ENCODE measurements at places on chromosomes 16 and 17.

- DNase-seq, result no peak
These were observed 8.0 kb downstream of the FLYWCH1 start for GRCh38 chr16:2919511-2920255.

DNA sequence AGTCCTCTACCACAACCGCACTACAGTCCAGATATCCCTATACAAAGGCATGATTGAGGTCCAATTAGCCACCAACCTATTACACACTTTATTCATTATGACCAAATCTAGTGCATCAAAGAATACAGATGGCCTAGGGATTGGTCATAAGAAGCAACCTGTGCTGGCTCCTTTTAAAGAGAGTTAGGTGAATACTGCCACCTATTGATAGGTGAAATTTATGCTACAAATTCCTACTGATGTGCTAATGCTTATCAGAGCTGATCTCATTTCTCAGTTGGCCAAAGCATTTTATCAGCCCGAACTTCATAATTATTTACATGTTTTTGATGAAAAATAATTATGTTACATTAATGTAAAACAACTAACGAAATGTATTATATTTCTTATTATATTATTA lies 166.3 kb downstream of the ANKFN1 start:
- DNase-seq, result peak; percentile 9

DNA sequence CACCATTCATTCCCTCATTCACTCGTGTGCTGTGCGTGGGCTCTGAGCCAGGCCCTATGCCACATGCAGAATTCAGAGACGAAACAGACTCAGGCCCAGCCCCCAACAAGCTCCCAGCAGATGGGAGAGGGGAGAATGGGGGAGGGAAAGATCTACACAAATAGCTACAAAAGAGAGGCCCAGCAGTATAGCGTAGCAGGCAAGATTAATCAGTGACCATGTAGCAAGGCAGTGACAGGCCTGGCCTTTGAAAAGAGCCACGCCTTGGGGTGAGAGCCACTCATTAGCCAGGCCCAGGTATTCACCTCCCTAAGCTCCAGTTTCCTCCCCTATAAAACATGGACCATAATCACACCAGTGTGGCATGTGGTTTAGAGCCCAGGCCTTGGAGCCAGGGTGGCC lies 16.4 kb upstream of the KRT19 start:
- no peak for DNase-seq

GRCh38 chr17:67390646-67391361 lies 13.7 kb downstream of the PITPNC1 start:
- no peak for DNase-seq

GRCh38 chr17:8126491-8127066 lies 2.7 kb upstream of the HES7 start:
- DNase-seq, result no peak

DNA sequence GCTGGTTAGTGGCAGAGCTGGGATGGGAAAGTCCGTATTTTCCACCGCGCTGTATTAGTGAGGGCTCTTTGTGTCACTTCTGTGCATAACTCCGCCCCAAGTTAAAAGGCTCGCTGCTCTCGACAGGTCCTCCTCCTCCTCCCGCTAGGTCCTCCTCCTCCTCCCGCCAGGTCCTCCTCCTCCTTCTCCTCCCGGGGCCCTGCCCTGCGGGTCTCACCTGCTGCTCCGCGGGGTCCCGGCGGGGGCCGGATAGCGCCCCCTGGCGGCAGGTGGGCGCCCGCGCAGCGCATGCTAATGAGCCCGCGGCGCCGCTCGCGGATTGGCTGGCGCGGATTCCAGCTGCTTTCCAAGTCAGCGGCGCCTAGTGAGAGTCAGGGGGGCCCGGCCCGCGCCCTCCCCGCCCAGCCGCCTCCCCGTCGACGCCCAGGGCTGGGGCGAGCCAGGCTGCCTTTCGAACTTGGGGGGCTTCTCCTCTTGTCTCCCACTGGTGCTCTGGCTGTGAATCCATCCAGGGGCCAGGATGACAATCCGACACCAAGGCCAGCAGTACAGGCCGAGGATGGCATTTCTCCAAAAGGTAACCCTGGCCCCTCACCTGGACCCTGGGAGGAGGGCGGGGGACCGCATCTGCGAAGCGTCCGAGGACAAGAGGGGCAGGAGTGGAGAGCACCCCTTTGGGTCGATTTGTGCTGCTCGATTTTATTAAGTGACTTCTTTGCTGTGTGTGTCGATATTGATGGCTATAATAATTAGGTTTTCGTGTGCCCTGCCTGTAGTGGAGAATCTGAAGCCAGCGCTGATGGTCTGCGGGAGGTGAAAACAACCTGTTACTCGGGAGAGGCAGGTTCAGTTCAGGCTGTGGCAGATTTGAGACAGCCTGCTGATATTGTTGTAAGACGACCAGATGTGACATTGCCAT lies at the start of gene RGS9:
Gene RGS9 (plus strand): TSS at position 350 of the 919 bp plus-strand sequence. CDS start 171 bp downstream, at position 521.
- peak; percentile 56 for DNase-seq

DNA sequence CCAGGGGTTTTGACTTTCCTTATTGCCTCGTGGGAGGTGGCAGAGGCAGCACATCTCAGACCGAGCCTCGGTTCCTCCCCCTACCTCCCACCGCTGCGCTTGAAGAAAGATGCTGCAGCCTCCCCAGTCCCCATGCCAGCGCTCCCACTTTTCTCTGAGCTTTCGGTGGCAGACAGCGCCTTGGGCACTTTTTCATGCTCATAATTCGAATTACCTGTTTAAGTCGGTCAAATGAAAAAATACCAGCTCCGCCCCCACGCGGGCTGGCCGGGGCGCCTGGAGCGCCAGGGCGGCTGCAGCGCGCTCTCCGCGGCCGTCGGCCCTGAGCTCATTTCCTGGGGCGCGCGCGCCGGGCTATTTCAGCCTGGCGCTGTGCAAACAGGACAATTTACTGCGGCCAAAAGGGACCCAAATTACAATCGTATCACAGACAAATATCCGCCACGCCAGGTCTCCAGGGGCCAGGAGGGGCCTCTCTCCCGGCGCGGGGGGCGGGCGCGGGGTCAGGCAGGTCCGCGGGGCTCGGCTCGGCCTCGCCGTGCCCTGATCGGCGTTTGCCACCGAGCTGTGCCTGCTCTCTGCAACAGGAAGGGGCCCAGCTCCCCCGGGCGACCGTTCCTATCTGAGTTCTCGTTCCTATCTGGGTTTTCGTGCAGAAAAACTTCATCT lies 45.0 kb downstream of the SOST start:
- no peak for DNase-seq

DNA sequence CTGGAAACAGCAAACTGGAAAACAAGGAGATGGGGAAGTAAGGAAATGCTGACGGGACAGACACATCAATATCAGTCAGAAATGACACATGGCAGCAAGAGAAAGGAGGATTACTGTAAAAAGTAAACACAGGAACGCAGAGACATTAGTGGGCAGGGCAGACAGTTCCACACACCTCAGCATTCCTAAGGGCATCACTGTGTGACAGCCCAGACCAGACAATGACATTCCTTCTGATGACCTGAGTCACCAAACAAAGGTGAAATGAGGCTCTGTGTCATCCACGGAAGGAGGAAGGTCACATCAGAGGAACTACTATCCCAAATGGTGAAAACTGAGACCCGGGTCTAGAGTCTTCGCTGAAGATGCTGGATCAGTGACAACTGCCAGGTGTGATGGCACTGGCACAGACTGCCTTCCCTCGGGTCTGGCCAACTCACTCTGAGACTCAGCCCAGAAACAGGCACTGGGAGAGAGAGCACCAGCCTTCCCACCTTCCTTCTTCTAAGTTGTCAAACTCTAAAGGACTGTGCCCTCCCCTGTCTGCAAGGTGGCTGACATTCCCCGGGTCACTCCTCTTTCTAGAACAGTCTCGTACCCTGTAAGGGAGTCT lies 36.7 kb downstream of the TK2 start:
- no peak for DNase-seq

DNA sequence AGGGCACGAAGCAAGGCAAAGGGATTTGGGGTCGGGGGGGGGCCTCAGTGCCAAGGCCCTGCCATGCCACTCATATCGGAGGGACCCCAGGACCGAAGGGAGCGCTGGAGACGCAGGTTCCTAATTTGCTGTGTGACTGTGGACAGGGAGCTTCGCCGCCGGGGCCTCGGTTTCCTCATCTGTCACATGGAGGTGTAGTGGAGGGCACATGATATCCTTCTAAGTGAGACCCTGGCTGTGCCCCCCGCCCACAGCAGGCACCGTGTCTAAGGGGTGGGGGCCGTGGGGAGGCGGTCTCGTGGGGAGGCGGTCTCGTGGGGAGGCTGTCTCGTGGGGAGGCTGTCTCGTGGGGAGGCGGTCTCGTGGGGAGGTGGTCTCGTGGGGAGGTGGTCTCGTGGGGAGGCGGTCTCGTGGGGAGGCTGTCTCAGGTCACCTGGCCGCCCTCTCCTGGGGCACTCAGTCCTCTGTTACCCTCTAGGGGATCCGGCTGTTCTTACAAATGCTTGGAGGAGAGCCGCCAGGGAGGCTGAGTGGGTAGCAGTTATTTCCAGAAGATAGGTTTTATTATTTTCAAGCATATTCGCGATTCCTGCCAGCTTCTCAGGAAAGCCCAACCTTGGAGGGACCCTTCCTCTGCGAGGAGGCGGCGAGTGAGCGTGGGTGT lies 205.0 kb downstream of the NTN1 start:
- no peak for DNase-seq

DNA sequence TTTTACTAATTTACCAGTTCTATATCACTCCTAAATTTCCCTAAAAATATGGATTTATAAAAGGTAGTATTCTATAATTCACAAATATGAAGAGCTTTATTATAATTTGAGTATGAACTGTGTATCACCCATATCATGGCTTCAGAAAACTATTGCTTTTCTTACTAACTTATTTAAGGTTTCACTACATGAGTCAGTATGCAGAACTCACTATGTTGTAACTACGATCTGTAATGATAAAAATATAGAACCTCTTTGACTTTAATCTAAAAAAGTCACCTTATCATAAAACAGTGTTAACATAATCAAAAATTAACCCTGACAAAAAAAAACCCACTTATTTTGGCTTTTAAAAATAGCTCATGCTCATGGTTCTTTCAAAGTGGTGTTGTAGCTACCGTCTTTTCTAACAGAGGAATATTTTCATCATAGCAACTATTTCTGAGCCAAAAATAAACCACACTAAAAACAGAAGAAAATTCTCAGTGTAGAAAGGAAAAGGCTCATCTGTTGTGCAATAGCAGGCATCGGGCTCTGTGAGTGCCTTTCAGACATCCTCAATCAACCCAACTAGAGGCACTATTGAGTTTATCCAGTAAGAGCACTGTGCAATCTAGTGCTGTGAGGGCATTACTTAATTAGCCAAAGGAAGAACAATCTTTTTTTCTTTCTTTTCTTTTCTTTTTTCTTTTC lies 42.1 kb downstream of the ITGAM start:
- no peak for DNase-seq

DNA sequence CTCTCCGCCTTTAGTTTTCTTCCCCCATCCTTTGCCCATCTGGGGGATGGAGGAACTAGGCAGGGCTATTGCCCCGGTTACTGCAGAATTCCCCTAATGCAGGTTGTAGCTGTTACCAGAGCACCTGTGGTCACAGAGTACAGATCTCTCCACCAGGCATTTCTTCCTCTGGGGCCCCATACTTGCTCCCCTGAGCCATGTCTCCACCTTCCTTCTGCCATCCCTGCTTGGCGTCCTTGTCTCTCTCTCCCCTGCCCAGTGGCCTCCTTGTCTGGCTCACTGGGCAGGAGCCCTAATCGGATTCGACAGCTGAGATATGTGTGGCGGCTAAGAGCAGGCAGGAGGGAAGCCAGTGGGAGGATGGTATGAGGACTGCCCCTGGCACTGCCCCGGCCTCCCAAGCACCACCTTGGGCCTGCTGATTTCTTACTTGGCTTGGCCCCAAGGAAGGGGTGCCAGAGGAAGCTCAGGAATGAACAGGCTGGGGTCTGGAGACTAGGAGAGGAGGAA lies 2.0 kb downstream of the RARA start:
- DNase-seq, result no peak

DNA sequence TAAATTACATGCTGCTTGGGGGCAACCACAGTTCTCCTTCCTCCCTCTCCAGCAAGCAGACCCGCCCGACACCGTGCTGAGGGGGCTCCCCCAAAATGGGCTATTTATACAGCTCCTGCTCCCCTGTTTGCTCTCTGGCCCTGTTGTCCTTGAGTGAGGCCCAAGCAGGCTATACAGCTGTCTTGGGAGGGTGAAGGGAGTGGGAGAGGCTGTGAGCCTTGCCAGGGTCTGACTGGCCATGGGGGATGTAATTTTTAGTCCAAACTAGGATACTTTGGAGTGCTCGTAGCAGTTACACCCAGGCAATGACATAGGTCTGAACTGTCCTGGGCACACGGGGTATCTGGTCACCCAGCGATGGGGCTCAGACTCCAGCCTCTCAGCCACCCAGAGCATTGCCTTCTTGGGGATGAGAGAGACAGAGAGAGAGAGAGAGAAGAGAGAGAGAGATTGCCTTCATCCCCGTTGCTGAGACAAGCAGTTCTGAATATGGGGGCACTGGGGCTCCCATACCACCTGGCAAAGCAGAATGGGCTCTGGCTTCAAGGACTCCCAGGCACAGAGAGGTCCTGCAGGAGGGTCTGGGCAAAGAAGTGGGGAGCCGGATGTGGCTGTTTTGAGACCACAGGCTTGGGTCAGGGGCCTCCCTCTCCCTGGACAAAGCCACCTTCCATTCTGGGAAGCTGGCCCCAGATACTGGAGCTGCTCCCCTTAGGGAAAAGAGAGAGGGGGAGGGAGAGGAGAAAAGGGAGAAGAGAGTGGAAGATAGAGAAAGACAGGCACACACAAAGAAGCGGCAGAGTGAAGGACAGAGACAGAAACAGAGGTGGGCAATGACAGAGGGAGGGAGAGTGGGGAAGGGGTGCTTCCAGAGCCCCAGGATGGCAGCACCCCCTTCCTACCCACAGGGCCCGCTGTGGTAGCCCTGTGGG lies 10.7 kb upstream of the TMEM92 start:
- no peak for DNase-seq

DNA sequence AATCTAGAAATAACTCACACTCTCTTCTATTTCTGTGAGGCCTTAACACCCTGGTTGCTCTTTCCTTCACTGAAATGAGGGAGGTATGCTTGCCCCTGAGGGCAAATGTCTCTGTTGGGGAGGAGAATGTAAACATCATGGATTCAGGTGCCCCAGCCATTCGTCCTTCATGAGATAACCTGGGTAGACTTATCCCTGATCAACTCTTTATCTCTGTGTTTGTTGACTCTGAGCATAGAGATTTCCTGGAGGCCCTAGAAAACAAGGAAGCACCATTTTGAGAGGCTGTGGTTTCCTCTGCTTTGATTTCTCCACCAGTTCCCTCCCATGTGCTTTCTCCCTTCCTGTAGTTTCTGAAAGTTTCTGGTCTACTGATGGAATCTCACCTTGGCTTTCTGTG lies 77.3 kb downstream of the PHKB start:
- no peak for DNase-seq

- DNase-seq, result no peak
These were observed 282.6 kb upstream of the IRX3 start for GRCh38 chr16:54568906-54569807.

GRCh38 chr17:66040402-66040801 lies 151.5 kb downstream of the CEP112 start:
- no peak for DNase-seq

GRCh38 chr16:25692351-25692741 lies 587 bp downstream of the HS3ST4 start:
- DNase-seq, result no peak

GRCh38 chr16:27463741-27464591 lies 62.0 kb downstream of the IL21R start:
- DNase-seq, result no peak

All from NCI-H1048 (cell line).